ENCODE measurements at places on chromosomes 5 and 9.

- no peak for DNase-seq
Measured at GRCh38 chr5:18024542-18024941, 390.3 kb downstream of the TAF11L14 start.

- no peak for DNase-seq
Measured at GRCh38 chr9:31715250-31715649, 669.2 kb upstream of the ACO1 start.

DNA sequence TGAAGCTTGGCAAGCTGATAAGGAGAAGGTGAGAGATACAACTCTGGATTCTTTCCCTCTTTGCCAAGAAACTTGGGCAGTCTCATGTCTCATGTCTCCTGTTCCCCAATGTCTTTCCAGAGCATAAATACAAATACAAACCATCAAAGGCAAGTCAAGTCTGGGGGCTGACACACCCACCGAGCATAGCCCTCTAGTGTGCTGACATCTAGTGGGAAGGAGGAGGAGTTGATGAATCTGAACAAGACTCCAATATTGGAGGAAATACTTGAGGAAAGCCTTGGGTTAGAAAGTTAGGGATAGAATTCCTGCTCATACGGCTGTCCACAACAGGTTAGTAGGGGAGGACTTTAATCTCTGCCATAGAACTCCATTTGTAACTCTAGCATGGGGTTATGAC is 8.6 kb downstream of the MLANA start:
- no peak for DNase-seq

DNA sequence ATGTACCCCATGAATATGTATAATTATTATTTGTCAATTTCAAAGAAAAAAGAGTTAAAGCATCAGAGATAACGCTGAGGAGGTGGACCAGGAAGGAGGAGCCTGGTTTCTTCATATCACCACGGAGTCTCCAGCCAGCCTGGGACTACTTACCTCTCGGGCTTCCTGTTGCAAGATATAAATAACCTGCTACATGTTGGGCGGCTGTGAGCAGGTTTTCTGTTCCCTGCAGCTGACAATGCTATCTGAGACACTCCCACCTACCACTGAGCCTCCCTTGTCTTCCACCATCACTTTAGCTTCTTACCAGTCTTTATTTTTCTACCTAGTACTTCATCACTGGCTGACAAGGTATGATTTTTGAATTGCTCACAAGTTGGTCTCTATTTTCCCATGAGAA is 102.7 kb upstream of the CPEB4 start:
- no peak for DNase-seq

GRCh38 chr5:158754018-158754514 is 345.6 kb downstream of the EBF1 start:
- peak; percentile 93 for DNase-seq
